Esophagus (tissue), 2 donors: ENCODE measurements at places on chromosomes 5 and 9. TPM values are rescaled to one million over a fixed set of nuclear protein-coding genes. Genes with fewer than 3 reads are reported as not detected.

PRUNE2 gene
- polyA plus RNA-seq: 40.7 TPM

OTP gene
- polyA plus RNA-seq: not detected

GRM6 gene
- polyA plus RNA-seq: not detected

EGFLAM gene
- 0.53 TPM for polyA plus RNA-seq
